DMS79 treated with DMSO at 0.1 percent for 48 hours (cell line): ENCODE measurements at places on chromosomes 7 and 10.

DNA sequence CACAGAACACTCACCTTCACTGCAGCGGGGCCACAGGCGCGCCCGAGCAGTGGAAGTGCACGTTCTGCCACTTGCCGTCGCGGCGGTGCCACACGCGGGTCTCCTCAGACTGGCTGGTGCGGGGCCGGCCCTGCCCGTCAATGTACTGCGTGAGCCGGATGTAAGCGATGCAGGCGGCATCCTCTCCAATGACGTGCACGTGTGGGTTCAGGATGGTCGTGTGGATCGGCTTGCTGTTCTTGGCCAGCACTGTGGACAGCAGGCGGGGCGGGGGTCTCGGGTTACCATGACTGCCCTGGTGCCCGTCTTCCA, 19.2 kb downstream of the YKT6 start:
- no peak for DNase-seq

GRCh38 chr10:22550732-22551131, 163.6 kb downstream of the PIP4K2A start:
- DNase-seq = no peak

- no peak for DNase-seq
Observed at GRCh38 chr7:137538361-137538762, 194.8 kb upstream of the PTN start.

DNA sequence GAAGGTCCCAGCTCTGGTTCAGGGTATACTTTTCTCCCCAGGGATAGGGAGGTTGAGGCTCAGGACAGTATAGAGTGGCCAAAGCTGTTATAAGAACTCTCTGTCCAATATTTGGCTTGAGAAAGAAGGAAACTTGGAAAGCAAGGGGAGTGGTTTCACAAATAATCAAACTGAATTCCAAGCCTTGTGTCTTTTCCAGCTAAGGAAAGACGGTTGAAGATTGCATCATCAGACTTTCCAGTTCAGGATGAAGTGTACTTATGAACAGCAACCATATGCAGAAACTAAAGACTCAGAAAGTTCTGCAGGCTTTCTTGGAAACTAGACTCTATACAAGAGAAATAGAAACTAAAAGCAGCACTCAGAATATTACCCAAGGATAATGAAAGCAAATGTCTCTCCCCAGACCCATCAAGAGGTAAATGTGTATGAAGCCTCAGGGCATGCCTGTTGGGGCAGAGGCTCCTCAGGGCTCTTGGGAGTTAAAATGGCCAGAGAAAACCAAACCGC, 46.4 kb downstream of the RAMP3 start:
- DNase-seq = peak; percentile 70

GRCh38 chr7:64946772-64947171, 43.7 kb downstream of the ZNF273 start:
- DNase-seq = peak; percentile 24

GRCh38 chr7:105199386-105199785, 185.4 kb downstream of the KMT2E start:
- DNase-seq = no peak

GRCh38 chr10:128855618-128856428, 611.2 kb upstream of the MGMT start:
- no peak for DNase-seq

DNA sequence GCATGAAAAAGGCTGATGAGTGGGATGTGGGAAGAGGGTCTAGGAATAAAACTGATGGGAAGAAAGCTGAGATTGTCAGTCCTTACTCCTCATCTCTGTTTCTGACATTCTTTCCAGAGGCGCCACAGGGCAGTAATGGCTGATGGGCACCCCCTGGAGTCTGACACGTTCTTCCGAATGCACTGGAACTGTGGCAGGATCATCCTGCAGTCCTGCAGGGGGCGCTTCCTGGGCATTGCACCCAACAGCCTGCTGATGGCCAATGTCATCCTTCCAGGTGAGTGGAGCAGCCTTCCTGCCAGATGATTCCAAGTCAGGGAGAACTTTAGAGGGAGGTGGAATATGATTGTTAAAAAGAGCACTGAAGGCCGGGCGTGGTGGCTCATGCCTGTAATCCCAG, 4.8 kb downstream of the FSCN3 start:
- no peak for DNase-seq

- DNase-seq = no peak
Observed at GRCh38 chr7:120091807-120092206, 181.2 kb upstream of the KCND2 start.

GRCh38 chr10:45646384-45647050, 26.1 kb downstream of the ZFAND4 start:
- DNase-seq = no peak

- DNase-seq = no peak
Observed at GRCh38 chr10:58982470-58983239, 193.8 kb upstream of the PHYHIPL start.

- DNase-seq = no peak
Observed at GRCh38 chr7:117888627-117889026, 15.4 kb upstream of the CTTNBP2 start.
